ENCODE measurements at places on chromosomes 4 and X.

DNA sequence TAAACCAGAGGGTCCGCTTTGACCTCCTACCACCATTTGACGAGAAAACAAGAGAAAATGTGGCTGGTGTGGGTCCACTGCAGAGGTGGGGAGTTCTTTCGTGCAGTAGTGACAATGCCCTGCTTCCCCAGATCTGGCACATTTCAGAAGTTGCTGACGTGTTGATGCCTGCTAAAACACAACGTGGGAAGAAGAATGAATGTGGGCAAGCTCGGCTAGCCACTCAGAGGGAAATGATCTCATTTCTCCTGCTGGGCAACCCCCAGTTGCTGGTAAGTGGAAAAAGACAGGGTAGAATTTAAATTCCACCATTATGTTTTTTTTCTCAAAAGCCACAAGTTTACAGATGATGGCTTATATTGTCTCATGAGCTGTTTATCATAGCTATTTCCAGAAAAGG is 77.9 kb downstream of the LUZP4 start:
- peak; percentile 53 for DNase-seq

- peak; percentile 46 for DNase-seq
Measured at GRCh38 chrX:121876305-121876704, 828.9 kb downstream of the GLUD2 start.

- DNase-seq, result no peak
Measured at GRCh38 chr4:48121180-48121579, 12.9 kb downstream of the TXK start.

- DNase-seq, result no peak
Measured at GRCh38 chr4:105780176-105780575, 71.6 kb downstream of the GSTCD start.

DNA sequence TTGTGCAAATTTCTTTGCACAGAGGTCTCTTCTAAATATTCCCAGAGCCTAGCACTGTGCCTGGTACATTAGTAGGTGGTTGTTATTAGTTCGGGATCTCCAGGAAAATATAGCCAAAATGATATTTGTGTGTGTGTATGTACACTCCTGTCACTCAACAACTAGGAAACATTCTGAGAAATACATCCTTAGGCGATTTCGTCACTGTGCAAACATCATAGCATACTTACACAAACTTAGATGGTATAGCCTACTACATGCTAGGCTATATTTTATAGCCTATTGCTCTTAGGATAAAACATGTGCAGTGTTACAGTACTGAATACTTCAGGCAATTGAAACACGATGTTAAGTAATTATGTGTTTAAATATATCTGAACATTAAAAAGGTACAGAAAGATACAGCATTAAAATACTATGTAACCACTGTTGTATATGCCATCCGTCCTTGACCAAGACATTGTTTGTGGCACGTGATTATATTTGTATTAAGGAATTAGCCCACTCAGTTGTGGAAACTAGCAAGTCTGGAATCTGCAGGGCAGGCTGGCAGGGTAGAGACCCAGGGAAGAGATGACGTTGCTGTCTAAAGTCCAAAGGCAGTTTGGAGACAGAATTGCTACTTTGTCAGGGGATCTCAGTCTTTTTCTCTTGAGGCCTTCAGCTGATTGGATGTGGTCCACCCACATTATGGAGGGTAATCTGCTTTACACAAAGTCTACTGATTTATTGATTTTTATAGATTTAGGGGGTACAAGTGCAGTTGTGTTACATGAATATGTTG is 106.9 kb downstream of the COL4A6 start:
- no peak for DNase-seq

GRCh38 chr4:145870155-145871020 is 68.2 kb downstream of the ZNF827 start:
- no peak for DNase-seq

GRCh38 chrX:132831336-132831973 is 127.0 kb downstream of the HS6ST2 start:
- DNase-seq, result no peak

DNA sequence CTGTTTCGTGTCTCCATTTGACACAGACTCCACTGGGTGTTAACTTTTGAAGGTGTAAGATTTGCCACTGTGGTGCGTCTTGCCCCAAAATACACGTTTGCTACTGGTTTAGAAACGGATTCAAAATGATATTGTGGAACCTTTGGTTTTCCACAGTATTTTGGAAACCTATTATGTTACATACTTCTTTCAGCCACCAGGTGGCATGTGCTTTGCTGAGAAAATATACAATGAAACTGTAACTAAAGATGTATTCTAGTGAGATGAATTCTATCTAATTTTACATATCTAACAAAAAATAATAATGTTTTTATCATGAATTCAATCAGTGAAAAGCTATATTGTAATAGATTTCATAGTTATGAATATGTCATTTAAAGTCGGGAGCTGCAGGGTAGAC is 28.4 kb upstream of the SLITRK4 start:
- peak; percentile 6 for DNase-seq

DNA sequence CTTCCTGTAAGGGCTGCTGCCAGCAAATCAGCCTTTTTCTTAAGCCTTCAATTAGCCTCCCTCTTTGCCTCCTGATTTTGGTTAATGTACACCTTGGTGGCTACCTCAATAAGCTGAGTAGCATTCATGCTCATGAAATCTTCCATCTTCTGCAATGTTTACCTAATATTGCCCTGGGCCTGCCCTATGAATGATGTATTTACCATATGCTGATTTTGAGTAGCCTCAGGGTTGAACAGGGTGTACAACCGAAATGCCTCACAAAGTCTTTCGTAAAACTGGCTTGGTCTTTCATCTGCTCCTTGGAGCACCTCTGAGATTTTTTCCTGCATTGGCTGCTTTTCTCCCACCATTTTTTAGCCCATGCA is 29.8 kb downstream of the SULT1E1 start:
- DNase-seq, result no peak

DNA sequence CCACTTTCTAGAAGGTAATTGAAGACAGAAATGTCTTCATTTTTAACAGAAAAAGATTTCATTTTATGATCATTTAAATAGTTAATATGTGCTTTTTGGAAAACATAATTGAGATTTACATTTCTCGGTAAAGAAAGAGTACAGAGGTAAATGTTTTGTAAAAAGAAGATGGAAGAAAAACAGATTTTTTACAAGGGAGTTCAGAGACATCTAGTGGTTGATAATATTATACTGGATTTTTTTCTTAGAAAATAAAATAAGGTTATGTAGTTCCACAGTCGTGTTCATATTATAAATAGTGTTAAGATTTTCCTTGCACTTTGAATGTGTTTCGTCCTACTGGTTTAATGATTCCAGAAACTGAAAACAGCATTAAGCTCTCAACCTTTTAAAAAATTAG is 60.6 kb downstream of the SMARCA1 start:
- no peak for DNase-seq

DNA sequence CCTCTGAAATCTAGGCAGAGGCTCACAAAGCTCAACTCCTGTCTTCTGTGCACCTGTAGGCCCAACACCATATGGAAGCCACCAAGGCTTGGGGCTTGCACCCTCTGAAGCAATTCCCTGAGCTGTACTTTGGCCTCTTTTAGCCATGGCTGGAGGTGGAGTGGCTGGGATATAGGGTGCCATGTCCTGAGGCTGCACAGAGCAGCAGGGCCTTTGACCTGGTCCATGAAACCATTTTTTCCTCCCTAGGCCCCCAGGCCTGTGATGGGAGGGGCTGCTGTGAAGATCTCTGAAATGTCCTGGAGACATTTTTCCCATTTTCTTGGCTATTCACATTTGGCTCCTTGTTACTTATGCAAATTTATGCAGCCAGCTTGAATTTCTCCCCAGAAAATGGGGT is 20.9 kb upstream of the COL25A1 start:
- no peak for DNase-seq

GRCh38 chr4:144189121-144189520 is 48.6 kb upstream of the GYPA start:
- no peak for DNase-seq

DNA sequence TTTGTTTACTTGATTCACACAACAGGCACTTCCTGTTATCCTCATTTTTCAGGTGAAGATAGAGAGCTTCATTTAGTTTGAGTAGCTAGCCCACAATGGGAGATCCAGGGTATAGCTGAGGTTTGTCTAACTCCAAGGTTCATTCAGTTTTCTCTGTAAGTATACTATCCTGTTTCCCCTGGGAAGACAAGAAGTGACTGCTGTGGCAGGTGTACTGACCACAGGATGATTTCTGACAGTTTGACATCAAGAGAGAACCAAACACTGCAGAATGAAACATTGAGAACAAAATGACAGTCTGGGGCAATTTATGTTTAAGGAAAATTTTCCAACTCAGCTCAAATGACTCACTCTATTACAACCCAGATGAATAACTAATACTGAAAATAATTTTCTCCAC is 958.0 kb downstream of the STPG2 start:
- DNase-seq, result no peak

GRCh38 chr4:62771983-62772557 is 1571.9 kb downstream of the ADGRL3 start:
- no peak for DNase-seq

GRCh38 chr4:150970685-150971151 is 44.4 kb downstream of the LRBA start:
- DNase-seq, result no peak

DNA sequence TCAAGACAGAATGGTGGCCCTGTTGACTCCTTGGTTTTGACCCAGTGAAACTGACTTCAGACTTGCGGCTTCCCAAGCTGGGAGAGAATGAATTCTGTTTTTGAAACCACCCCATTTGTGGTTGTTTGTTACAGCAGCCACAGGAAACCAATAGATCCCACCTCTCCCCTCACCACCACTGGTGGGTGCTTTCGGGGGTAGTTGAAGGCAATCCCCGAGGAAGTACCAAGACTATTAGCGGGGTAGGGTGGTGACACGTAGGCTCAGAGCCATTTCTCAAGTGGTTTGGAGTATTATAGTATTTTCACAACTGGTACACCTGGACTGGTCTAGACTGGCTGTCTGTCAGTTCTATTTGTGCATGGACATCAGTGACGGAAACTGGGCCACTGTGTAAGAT is 189.1 kb upstream of the RBPJ start:
- DNase-seq, result no peak

- peak; percentile 14 for DNase-seq
Measured at GRCh38 chr4:95049551-95050233, 291.9 kb downstream of the BMPR1B start.

DNA sequence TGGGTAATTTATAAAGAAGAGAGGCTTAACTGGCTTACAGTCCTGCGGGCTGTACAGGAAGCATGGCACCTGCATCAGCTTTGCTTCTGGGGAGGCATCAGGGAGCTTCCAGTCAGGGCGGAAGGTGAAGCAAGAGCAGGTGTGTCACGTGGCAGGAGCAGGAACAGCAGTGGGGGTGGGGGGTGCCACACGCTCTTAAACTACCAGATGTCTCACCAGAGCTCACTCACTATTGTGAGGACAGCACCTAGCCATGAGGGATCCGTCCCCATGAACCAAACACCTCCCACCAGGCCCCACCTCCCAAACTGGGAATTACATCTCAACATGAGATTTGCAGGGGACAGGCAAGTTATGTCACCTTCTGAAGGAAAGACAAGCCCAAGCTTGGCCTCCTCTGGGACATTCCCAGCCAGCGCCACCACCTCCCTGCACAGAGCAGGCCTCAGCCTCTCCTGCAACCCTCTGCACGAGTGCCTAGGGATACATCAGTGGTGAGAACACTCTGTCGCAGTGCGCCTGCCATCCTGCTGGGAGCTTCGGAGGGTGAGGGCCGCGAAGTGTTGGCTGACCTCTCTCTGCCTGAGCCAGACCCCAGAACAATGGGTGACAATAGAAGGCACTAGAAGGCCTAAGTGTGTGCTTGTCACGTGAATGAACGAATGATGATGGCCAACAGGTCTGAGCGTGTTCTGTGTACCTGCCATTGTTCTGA is 244.3 kb downstream of the EVC2 start:
- DNase-seq, result no peak

DNA sequence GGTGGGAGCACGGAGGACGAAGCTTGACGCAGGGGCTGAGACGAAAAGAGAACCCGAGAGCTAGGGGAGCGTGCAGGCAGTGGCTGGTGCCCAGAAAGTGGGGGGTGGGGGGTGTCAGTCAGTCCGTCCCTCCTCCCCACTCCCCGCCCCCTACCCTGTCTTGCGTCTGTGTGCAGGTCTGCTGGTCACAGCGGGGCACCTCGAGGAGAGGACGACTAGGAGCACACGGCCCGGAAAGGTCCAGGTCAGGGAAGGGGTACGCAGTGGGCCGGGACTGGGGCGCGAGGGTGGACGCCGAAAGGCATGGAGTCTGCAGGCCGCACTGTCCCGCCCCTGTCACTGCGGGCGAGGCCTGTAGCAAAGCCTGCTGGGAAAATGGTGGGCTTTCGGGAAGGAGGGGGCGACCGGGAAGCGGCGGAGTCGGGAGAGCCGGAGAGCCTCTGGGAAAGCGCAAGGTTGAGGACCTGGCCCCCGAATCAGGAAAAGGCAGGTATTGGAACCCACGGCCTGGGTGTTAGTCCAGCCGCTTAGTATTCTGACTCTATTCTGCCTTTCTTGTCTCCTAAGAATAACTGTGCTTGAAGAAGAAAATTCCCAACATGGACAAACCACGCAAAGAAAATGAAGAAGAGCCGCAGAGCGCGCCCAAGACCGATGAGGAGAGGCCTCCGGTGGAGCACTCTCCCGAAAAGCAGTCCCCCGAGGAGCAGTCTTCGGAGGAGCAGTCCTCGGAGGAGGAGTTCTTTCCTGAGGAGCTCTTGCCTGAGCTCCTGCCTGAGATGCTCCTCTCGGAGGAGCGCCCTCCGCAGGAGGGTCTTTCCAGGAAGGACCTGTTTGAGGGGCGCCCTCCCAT is 769 bp downstream of the TCEAL1 start:
- DNase-seq, result peak; percentile 62

DNA sequence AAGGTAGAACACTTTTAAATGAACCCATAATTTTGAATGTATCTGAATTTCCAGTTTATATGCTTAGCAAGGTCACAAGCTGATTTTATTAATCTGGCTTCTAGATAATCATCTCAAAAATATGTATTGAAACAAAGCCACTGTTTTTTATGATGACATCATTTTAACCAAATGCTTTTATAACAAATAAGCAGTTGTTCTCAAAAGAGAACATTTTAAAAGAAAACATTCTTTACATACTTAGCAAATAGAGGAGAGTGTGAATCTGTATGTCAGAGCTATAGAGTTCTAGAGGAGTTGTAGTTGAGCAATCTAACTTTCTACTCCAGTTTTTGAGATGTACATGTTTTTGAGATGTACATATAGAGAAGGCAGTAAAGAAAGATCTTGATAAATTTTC is 42.5 kb downstream of the LAMP2 start:
- no peak for DNase-seq

DNA sequence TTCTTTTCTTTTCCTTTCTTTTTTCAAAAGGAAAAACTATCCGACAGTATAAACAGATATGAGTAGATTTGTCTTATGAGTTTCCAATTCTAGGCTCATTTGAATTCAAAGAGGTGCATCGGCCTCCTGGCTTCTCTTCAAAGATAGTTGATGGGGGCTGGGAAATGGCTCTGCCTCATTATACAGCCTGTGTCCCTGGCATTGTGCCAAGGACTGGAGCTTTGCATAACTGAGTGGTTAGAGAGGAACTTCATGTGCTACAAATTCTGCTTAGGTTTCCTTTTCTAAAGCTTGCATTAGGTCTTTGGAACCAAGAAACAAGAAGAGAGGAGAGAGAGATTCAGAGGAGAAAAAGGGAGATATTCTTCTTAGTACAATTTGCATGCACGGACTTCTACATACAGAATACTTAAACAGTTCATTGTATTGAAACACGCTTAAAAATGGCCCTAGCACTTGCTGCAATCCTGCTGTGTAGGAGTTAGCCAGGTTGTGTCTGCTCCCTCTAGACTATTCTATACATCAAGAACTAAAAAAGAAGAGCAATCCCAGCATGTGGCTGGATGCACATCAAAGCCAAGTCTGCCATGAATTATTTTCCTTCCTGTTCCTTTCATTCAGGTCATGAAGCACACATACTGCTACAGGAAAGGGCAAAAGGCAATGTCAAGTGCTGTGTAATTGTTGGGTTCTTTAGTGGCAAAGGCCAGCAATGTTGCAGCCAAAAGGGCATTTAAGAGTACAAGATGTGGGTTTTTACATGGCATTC is 70.9 kb downstream of the INTS12 start:
- DNase-seq, result no peak
